ENCODE measurements at places on chromosomes 5 and 9.

DNA sequence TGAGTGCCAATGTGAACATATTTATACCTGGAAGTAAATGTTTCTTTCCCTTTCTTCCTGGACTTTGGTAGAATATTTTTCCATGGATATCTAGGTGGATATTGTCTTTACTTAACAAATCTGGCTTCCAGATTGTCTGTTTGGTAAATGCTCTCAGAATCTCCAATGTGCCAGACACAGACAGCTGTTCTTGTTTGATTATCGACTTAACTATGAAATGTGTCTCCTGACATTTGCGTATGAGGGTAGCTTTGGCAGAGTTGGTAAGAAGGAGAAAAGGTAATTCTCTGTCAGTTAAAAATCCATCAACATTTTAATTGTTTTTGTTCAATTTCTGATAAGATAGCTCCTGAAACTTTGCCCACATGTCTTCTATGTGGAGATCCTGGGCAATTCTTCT, 196.4 kb upstream of the NUDT12 start:
- no peak for DNase-seq

DNA sequence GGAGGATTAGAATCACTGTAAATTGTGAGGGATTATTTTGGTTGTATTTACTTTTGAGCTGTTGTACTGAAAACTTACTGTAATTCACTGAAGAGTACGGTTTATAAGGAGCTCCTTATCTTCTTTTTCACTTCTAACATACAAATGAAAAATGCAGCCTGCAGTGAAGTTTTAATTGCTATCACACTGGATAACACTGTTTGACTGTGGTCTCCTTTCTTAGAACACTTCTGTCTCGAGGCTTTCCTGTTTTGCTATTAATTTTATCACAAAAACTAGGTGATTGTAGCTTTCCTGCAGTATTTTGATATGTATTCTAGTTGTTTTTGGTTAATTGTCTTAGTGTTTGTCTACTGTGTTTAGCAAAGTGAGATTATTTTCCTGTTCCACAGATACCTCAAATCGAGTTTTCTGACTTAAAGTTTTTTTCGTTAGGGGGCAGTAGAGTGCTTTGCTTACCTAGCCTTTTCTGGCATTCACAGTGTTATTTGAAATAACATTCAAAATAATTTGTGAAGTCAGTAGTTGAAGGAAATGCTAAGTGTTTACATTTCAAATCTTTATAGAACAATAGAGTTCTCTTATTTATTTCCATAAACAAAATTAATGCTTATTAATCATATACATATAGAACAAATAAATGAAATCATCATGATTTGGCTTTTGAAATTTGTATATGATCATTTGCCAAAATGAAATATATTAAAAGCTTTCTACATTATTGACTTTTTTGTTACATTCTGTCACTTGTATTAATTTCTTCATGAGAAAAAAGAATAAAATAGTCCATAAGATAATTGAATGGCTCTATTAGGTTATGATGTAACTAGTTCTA, 52.9 kb downstream of the COMMD10 start:
- peak; percentile 32 for DNase-seq

DNA sequence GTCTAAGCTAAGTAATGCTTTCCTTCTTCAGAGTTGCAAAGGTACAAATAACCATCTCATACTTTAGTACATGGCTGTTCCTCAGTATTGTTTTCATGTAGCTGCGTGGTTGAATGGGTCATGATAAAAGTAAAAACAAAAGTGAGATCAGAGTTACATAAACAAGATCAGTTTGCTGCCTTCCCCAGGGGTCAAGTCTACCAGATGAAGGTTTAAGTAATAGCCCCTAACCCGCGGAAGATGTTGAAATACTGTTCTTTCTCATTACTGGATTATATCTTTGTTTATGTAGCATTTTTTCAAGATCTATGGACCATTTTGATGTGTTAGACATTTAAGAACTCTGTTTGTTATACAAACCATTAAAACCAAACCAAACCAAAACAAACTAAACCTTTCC, 34.1 kb upstream of the ARRDC3 start:
- DNase-seq = no peak

DNA sequence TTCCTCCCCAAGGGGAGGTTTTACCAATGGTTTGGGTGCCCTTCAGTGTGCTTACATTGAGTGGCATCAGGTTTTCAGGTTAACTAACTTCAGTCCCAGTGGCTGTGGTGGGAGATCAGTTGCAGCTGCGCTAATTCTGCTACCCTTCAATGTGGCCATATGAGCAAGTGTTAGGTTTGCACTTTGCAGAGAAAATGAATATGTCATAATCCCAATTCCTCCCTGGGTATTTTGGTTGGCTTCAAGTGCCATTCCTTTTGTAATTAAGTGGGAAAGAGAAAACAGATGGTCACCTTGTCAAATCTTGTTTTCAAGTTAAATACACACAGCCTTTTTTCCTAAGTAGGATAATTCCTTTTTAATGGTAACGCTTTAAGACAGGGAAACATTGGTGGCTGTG, 236.2 kb downstream of the TLE4 start:
- DNase-seq = no peak

DNA sequence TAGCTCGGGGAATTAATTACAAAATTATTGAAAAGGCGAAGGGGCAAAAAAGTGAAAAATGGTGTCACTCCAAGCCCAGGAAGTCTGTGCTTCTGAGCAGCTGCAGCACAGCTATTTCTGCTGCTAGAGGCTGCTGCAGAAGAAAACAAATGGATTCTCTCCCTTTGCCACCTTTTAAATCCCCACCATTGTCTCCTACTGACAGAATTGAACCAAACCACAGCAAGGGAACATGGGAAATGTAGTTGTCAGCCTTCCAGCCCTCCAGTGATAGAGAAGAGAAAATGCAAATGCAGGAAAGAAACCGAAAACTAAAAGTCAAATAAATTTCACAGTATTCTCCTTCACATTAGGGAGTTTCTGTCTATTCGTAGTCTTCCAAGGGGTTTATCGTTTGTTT, 33.4 kb upstream of the CDC42SE2 start:
- DNase-seq = peak; percentile 36

GRCh38 chr5:103849934-103850333, 287.3 kb upstream of the NUDT12 start:
- DNase-seq = no peak

- no peak for DNase-seq
Observed at GRCh38 chr9:36080519-36080918, 43.8 kb downstream of the RECK start.

DNA sequence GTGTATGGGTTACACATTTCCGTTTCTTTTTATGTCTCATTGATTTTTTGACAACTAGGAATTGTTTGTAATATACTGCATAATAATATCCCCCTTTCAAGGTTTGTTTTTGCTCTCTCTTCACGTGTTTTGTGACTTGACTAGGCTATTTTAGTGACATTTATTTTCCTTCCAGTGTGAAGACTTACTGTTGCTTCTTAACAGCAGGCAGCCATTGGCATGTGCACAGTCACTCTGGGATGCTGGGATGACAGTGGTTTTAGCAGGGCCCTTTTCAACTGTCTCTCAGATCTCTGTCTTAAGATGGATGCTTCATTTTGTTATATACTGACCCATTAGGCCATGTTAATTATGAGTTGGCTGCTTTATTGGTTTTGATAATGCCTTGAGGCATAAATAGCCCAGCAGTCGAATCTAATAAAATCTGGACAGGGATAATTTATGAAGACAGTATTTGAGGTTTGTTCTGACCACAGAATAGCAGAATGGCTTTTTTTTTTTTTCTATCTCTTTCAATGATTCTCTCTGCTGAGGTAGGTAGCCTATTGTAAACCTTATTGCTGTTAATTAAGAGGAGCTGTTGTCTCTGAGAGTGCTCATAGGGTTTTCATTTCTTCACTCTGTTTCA, 536.0 kb downstream of the GABRG2 start:
- DNase-seq = no peak

GRCh38 chr5:128002425-128002824, 81.1 kb upstream of the SLC12A2 start:
- DNase-seq = no peak

DNA sequence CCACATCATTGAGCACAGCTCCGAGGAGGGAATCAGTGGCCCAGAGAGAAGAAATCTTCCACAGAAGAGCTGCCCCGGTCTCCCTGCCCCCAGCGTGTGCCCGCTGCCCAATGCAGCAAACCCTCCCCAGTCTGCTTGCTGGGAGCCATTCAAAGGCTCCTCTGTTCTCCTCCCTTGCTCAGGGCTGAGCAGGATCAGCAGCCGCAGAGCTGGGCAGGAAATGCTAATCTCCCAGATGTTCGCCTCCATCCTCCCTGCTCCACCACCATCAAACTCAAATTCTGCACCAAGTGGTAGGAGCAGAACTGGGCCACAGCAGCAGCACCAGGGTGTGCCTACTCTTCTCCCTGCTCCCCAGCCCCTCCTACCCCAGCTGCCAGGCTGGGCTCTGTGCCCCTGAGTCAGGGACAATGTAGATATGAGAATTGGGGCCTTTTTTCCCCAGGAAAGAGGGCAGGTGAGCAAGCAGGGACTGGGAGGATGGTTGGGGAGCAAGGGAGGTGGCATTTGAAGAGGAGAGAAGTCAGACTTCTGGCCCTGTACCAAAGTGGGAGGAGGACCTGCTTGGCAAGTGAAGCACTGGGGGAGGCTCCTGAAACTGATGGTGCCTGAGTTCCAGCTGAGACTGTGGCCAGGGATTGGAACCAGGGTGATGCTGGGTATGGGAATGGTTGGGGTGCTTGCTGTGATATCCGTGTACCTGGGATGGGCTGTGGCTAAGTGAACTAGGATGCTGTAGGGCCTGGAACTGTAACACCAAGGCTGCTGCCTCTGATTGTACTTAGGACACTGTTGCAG, 1.9 kb upstream of the PCDH1 start:
- no peak for DNase-seq

DNA sequence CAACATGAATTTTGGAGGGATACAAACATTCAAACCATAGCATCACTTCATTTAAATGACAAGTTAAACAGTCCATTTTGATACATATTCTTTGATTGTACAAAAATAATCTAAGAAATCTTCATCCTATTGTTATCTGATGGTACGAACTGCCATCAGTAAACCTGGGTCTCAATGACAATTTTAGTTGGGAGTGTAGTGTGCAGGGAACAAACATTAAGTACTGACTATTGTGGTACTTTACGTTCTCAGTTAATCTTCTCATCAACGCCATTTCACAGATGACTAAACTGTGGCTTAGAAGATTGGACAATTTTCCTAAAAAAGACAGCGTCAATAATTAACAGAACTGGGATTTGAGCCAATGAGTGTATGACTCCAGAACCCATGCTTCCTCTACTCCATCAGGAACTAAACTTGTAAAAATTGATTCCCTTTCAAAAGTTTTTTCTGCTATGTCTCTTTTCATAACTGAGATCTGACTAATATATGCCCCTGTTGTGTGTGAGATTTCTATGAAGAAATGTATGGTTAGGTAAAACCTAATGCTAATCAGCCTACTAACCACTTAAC, 21.1 kb downstream of the TNPO1 start:
- DNase-seq = no peak

GRCh38 chr5:9329125-9329524, 216.8 kb downstream of the SEMA5A start:
- no peak for DNase-seq

DNA sequence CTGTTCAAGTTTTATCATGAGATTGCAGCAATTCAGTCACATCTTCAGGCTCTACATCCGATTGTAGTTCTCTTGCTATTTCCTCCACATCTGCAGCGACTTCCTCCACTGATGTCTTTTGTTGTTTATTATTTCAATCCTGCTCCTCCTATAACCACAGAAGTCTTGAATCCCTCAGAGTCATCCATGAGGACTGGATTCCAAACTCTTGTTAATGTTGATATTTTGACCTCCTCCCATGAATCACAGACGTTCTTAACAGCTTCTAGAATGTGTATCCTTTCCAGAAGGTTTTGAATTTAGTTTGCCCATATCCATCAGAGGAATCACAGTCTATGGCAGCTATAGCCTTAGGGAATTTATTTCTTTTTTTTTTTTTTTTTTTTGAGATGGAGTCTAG, 3.6 kb downstream of the FBXO38 start:
- DNase-seq = no peak

DNA sequence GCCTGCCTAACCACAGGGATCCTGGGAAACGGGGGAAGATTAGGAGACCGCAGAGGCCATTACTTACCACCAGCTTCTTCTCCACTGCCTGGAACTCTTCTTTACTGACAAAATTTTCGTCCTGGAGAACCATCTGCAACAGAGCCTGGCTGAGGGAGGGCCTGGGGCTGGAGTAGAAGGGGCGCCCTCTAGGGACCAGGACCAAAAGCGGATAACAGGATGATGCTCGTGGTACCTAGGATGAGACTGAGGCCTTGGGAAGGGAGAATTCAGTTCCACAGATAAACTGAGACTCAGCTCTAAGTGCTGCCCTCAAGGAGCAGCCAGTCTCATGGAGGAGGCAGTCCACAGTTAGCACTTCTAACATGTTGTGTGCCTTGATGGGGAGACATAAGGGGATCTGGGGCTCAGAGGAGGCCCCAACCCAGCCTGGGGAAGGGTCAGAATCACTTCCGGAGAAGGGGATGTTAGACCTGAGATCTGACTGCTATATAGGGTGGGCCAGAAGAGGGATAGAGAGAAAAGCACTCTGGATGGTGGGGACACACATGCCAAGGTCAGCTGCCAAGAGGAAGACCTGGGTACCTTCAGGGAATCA, 1.2 kb downstream of the SPATA24 start:
- peak; percentile 76 for DNase-seq

GRCh38 chr5:9340085-9340484, 205.8 kb downstream of the SEMA5A start:
- no peak for DNase-seq

GRCh38 chr5:73272351-73272750, 99.4 kb downstream of the TMEM174 start:
- no peak for DNase-seq

GRCh38 chr9:121485623-121486022, 14.0 kb downstream of the GGTA1 start:
- no peak for DNase-seq

- DNase-seq = peak; percentile 79
Observed at GRCh38 chr5:32443541-32444430, 754 bp downstream of the ZFR start.

GRCh38 chr5:165565911-165566310, 2060.5 kb downstream of the MAT2B start:
- no peak for DNase-seq

DNA sequence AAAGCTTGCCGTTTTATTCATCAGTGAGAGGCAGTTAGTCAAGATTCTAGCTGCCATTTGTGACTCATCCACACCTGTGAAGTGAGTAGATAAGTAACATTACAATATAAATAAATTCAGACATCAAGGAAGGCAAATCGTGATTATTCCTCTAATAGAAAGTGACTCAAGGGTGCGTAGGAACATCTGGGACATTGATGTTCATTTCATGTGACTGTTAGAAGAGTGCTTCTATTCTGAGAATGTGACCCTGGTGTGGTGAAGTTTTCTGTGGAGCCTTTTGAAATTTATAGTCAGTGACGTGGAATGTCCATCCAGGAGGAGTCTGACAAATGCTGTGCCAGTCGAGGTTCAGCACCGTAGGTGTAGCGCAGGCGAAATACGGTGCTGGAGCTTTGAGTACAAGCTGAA, 48.4 kb upstream of the FAM240B start:
- DNase-seq = no peak

DNA sequence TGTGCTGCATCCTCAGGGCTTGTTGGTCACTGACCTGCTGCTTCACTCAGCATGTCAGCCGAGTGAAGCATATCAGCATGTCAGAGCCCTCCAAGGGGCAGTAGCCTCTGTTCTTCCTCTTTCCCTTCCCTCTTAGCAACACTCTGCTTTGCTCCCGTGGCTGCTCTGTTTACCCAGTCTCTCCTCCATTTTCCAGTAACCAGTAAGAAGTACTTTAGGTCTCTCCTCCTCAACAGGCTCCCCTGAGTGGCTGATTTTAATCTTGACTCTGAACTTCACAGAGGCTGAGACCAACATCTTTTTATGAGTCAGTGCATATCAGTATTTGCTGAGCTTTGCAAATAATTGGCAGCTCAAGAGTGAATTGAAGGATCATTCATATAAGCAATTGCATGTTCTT, 18.6 kb upstream of the ADRB2 start:
- no peak for DNase-seq

Measured in iPS-NIHi11 (cell line).